ENCODE measurements at places on chromosomes 13 and 19.

GRCh38 chr19:5479958-5480357 lies 24.7 kb downstream of the ZNRF4 start:
- DNase-seq = no peak

DNA sequence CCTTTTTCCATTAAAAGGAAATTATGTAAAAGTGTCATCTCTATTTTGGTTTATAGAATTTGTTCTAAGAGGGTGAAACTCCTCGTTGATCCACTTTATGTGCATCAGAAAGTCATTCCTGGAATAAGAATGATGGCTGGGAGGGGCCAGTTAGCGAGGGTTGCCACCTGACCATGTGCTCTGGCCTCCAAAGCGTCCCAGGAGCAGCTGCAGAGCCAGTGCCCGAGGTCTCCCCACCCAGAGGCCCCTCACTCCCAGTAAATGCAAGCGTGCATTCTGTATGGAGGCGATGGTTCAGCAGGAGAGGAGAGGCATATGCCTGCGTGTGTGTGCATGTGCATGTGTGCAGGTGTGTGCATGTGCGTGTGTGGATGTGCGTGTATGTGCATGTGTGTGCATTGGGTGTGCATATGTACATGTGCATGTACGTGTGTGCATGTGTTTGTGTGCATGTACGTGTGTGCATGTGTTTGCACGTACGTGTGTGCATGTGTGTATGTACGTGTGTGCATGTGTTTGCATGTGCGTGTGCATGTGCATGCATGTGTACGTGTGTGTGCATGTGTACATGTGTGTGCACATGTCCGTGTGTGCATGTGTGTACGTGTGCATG lies 345.8 kb downstream of the TEX29 start:
- no peak for DNase-seq

GRCh38 chr19:51737924-51738323 lies 13.8 kb downstream of the FPR1 start:
- no peak for DNase-seq

DNA sequence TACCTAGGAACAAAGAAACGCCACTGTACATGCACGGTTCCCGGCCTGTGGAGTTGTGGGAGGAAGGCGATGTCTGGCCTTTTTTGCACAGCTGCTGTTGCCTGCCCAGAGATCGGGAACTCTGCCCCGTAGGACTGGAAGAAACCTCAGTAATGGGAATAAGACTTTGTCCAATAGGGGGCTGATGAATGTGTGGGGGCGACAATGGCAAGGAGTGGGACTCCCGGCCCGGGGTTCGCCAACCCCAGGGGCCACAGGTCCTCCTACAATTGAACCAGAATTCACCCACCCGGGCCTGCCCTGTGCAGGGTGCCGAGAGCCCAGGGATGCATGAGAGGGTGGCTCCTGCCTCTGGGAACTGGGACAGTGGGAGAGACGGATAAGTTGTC lies 2.0 kb upstream of the CEBPA start:
- DNase-seq = no peak

DNA sequence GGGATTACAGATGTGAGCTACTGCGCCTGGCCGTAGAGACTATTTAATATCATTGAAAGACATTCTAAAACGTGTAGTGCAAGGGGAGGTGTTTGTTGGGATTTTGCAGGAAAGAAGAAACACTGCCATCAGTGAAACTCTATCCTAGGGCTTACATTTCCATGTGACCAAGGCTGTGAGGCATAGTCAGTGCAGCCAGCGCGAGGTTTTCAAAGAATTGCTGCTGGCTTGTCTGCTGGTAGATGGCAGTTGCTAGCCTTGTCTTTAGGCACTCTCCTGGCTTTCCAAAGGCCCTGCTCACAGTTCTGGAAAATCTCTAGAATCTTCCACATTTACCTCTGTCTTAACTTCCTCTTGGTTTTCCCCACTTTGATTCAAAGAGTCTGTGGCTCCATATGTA lies 77.5 kb downstream of the GPC6 start:
- DNase-seq = no peak

GRCh38 chr19:6663236-6664201 lies 6.4 kb downstream of the TNFSF14 start:
- peak; percentile 64 for DNase-seq

- no peak for DNase-seq
These were observed 16.8 kb downstream of the LHFPL6 start for GRCh38 chr13:39586151-39586550.

DNA sequence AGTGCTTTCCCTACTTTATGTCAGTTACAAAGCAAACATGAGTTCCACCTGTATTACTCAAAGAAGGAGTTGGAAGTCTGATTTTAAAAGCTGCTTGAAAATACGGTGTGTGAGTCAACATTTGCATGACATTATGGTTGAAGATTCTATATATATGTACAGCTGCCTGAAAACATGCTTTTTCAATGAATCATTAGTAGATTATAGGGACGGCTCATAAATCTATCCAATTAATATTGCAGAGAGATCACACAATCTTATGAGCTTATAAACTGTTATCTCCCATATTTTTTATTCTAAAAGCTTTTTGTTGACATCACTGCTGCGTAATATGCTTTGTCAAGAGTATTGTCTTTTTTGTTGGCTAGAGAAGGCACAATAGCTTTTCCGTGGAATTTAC lies 873.8 kb downstream of the SLITRK6 start:
- no peak for DNase-seq

DNA sequence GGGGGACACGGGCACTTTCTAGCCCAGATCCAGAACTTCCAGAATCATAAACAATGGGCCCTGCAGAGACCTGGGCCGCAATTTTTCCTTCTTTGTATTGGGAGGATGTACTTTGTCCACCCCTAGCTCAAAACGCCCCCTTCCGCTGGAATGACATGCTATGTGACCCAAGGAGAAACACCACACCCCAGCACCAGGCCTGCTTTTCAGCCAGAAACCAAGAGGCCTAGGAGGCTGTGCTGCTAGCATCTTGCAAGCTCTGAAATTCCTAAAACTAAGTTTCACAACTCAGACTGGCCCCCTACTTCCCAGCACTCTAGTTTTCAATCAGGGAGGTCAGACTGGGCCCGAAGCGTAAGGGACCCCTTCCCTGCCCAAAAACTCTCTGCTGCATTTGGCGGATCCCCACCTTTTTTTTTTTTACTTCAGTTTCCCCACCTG lies 538 bp downstream of the LSM4 start:
- DNase-seq = peak; percentile 70

DNA sequence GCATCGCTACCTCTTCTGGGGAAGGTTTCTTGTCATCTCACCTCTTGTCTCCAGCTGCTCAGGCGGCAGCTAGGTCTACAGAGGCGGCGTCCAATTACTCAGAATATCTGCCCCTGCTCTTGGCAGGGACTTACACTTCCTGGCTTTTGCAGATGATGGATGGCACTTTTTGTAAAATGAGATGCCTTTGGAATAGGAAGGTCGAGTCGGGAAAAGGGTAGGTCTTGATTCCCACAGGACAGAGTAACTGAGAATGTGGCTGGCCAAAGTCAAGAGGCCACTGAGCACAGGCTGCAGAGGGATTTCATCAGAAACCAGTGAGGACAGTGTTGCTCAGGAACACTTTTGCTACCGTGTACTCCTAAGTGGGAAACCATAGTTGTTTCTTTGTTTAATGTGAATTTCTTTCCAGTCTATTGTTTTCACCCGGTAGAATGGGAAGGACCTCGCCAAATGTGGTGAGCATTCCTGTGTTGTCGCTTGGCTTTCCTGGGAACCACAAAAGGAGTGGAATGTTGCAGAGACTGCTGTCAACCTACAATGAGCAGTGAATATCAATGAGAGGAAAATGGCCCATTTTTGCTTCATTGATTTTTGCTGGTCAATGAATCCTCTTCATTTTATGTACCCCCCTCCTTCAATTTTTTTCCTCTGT lies 383.7 kb downstream of the HS6ST3 start:
- DNase-seq = no peak

GRCh38 chr19:53865918-53866864 lies 1.5 kb upstream of the MYADM start:
- DNase-seq = peak; percentile 66

- no peak for DNase-seq
These were observed 10.5 kb downstream of the B3GNT3 start for GRCh38 chr19:17805427-17805826.

DNA sequence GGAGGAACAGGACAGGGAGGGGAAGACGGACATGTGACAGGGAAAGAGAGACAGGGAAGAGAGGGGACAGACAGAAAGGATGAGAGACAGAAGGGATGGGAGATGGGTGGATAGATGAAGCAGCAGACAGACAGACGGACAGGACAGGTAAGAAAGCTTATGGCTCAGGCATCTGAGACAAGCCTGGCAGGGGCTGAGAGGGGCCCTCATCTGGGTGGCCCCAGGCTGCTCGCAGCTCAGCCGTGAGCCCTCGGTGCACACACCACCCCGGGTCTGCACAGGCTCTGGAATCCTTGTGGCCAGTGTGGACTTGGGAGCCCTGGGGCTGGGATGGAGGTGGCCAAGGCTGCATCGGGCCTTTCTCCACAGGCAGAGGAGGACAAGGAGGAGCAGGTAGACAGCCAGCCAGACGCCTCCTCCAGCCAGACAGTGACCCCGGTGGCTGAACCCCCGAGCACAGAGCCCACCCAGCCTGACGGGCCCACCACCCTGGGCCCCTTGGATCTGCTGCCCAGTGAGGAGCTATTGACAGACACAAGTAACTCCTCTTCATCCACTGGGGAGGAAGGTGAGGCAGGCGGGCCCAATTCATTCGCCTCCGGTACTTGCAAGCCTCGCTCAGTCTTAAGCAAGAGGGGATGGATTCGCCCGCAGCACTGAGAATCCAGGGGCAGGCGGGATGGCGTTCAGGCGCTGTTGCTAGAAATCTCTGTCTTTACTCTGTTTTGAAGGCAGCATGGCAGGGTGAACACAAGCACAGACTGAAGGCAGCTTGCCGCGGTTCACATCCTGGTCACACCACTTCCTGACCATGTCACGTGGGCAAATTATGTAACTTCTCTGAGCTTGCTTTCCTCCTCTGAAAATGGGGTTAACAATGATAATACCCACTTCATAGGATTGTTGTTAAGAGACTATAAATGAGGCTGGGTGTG lies 14.0 kb downstream of the GRAMD1A start:
- DNase-seq = peak; percentile 37

- DNase-seq = peak; percentile 84
These were observed 22.2 kb downstream of the SIGLEC5 start for GRCh38 chr19:51607920-51608562.

- DNase-seq = no peak
These were observed 25.4 kb downstream of the ZNF558 start for GRCh38 chr19:8806661-8807060.

GRCh38 chr19:45791744-45792469 lies 738 bp downstream of the DMWD start:
- peak; percentile 31 for DNase-seq

GRCh38 chr13:73058432-73058735 lies 421 bp upstream of the KLF5 start:
- no peak for DNase-seq

DNA sequence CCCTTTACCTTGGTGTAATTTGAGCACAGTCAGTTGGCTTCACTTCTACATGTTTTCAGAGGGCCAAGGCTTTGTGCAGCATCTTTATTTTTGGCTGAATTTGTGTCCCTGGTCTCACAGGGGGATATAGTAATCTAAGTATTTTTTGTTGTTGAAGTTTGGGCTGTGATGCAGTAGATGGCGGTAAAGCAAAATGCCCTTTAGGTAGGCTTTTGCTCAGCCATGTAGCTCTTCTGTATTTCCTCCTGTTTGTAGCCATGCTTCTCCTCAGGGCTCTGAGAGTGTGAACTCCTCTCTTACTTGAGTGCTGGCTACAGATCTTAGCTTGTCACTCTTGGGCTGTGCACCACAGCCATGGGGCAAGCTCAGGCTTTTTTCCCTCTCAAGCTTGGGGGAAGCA lies 328.6 kb downstream of the SLITRK5 start:
- no peak for DNase-seq

DNA sequence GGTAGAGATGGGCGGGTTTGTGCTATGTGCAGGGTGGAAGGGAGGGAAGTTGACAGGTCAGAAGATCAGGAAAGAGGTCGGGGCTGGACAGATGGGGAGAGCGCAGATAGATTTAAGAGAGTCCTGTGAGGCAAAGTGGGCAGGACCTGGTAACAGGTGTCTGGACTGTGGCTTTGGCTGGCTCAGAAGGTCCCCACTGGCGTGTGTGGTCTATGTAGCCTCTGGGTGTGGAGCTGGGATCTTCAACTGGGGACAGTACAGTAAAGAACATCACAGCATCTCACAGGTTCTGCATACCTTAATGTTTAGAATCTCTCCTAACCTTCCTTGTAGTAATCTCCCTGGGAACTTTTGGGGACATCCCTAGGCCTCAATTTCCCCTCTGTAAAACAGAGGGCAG lies 17.7 kb downstream of the CKM start:
- DNase-seq = no peak

- no peak for DNase-seq
These were observed 62.7 kb downstream of the SLC7A1 start for GRCh38 chr13:29532821-29533220.

GRCh38 chr19:17866964-17867486 lies 4.7 kb upstream of the SLC5A5 start:
- no peak for DNase-seq

DNA sequence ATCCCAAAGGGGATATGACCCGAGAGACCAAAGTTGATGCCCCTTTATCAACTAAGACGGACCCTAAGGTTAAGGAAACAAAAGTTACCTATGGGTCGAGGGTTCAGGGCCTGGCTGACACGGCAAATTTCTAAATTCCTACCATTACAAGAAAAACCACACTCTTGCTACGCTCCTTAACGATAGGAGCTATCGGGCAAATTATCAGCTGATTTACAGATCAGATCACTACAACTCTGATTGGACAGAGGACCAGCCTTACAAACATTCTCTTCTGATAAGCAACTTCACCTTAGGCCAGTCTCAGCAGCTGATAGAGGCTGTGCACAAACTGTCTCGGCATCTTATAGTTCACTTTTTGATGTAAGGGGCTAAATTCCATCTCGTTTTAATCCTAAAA lies 117.9 kb downstream of the KCTD15 start:
- DNase-seq = no peak

GRCh38 chr19:6639439-6639838 lies 30.5 kb downstream of the TNFSF14 start:
- peak; percentile 50 for DNase-seq

GRCh38 chr19:18063463-18063862 lies 23.3 kb downstream of the IL12RB1 start:
- peak; percentile 58 for DNase-seq

DNA sequence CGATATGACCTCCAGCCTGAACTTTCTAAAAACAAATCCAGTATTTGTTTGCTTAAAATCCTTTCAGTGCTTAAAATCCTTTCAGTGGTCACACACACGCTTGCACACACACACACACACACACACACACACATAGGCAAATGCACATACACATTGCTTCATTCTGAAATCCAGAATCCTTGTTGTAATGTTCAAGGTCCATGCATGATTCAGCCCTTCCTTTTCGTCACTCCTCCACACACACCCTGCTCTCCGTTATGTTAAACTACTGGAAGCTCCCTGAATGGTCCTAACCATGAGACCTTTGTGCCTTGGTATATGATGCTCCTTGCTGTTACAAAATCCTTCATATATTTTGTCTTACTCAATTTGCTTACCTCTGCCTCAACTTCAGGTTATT lies 44.9 kb downstream of the SERTM1 start:
- no peak for DNase-seq

GRCh38 chr13:67833564-67833963 lies 603.4 kb upstream of the PCDH9 start:
- no peak for DNase-seq

- peak; percentile 74 for DNase-seq
These were observed 1.4 kb upstream of the CD37 start for GRCh38 chr19:49333811-49334288.
